ENCODE measurements at places on chromosomes 16 and 17. TPM values are rescaled to one million over a fixed set of nuclear protein-coding genes. Genes with fewer than 3 reads are reported as not detected.

- no peaks in the 10 kb centered on the region for H3K4me1 ChIP-seq
- no peaks in the 10 kb centered on the region for H3K27me3 ChIP-seq
- H3K4me3 ChIP-seq: no peak overlapping the region
- no peak for DNase-seq
- H3K27ac ChIP-seq: no peak overlapping the region
These were observed 36.2 kb downstream of the PRMT7 start for GRCh38 chr16:68346892-68347480.

The RNPS1 gene
- 111 TPM for polyA plus RNA-seq

The CLEC19A gene
- polyA plus RNA-seq: not detected

GRCh38 chr16:51418258-51418657 lies 267.2 kb upstream of the SALL1 start:
- DNase-seq: no peak
- H3K4me1 ChIP-seq: no peaks in the 10 kb centered on the region
- no peak overlapping the region for H3K27ac ChIP-seq
- no peaks in the 10 kb centered on the region for H3K36me3 ChIP-seq
- H3K4me3 ChIP-seq: no peak overlapping the region
- H3K27me3 ChIP-seq: no peaks in the 10 kb centered on the region

DNA sequence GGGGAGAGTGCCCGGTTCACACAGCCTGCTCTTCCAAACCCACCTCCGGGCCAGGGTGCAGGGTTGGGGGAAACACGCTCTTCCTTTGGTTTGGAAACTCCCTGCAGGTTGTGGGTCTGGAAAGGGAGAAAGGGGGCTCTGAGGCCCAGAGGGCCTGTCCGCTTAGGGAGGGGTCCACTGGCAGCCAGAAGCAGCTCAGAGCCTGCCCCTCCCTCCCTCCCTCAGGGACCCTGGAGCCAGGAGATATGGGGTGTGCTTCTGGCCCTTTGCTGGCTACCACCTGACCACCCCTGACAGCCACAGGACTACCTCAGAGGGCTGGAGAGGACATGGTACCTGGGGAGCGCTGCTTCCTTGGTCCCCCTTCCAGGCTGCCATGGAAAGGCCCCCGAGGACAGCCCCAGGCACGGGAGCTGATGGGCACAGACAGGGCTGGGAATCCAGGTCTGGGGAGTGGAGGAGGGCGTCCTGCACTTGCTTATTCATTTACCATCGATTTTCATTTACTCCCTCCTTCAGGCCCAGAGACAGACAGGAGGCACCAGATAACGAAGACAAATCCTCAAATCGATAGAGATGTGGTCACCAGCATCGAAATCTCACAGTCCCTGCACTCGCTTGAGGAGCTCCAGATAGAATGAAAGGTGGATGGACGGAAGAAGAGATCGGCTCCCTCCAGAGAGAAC lies 48.4 kb upstream of the DOC2B start:
- no peak overlapping the region for H3K27ac ChIP-seq
- no peaks in the 10 kb centered on the region for H3K4me1 ChIP-seq
- H3K27me3 ChIP-seq: no peaks in the 10 kb centered on the region
- H3K36me3 ChIP-seq: no peaks in the 10 kb centered on the region
- peak; percentile 53 for DNase-seq
- H3K4me3 ChIP-seq: no peak overlapping the region

DNA sequence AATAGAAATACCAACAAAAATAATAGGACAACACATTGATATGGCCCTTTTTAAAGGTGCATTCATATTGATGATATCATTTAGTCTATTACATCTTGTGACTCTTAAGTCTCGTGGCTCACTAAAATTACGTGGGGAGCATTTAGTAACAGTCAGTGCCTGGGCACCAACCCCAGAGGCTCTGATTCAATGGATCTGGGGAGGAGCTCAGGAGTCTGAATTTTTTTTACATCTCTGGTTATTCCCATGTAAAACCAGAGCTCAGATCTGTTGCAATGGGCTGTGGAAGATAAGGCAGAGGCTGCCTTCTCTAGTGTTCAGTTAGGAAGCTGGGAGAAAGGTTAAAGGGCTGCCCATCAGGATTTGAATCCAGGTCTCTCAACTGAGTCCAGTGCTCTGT lies 549.9 kb upstream of the CDH5 start:
- no peak overlapping the region for H3K27ac ChIP-seq
- no peak for DNase-seq
- no peaks in the 10 kb centered on the region for H3K27me3 ChIP-seq

GRCh38 chr17:72624652-72625051 lies 467.8 kb downstream of the SLC39A11 start:
- no peak for DNase-seq
- H3K4me1 ChIP-seq: no peaks in the 10 kb centered on the region
- H3K27ac ChIP-seq: no peak overlapping the region
- H3K27me3 ChIP-seq: peaks cover 24% of the 10 kb centered on the region
- no peak overlapping the region for H3K4me3 ChIP-seq
- no peaks in the 10 kb centered on the region for H3K36me3 ChIP-seq

The KRTAP9-4 gene
- not detected for polyA plus RNA-seq

DNA sequence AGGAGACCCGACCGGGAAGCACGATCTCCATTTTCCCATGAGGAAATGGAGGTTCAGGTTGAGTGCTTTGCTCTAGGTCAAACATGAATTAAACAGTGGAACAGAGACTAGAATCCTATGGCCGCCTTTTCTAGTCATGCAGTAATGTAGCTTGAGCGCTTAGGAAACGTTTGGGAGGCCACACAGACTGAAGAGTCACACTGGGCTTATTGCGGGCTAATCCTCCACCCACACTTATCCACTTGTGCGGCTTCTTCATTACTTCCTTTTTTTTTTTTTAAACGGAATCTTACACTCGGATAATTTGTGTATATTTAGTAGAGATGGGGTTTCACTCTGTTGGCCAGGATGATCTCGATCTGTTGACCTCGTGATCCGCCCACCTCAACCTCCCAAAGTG lies 26.0 kb downstream of the CACNG3 start:
- no peaks in the 10 kb centered on the region for H3K4me1 ChIP-seq
- DNase-seq: no peak
- no peak overlapping the region for H3K4me3 ChIP-seq
- no peaks in the 10 kb centered on the region for H3K27me3 ChIP-seq
- H3K27ac ChIP-seq: no peak overlapping the region

The C17orf100 gene
- 2.1 TPM for polyA plus RNA-seq

DNA sequence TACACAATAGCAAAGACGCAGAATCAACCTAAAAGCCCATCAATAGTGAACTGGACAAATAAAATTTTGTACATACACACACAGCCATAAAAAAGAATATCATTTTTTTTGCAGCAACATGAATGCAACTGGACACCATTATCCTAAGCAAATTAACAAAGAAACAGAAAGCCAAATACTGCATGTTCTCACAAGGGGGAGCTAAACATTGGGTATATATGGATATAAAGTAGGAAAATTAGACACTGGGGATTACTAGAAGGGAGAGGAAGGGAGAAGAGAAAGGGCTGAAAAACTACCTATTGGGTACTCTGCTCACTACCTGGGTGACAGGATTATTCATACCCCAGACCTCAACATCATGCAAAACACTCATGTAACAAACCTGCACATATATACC lies 28.2 kb downstream of the ADAMTS18 start:
- H3K27ac ChIP-seq: no peak overlapping the region
- no peak for DNase-seq
- H3K4me3 ChIP-seq: no peak overlapping the region
- no peaks in the 10 kb centered on the region for H3K4me1 ChIP-seq

The GPR179 gene
- polyA plus RNA-seq: 0.09 TPM

GRCh38 chr16:86133847-86134375 lies 234.9 kb downstream of the IRF8 start:
- no peak overlapping the region for H3K4me3 ChIP-seq
- DNase-seq: no peak
- no peaks in the 10 kb centered on the region for H3K27me3 ChIP-seq
- H3K4me1 ChIP-seq: no peaks in the 10 kb centered on the region

DNA sequence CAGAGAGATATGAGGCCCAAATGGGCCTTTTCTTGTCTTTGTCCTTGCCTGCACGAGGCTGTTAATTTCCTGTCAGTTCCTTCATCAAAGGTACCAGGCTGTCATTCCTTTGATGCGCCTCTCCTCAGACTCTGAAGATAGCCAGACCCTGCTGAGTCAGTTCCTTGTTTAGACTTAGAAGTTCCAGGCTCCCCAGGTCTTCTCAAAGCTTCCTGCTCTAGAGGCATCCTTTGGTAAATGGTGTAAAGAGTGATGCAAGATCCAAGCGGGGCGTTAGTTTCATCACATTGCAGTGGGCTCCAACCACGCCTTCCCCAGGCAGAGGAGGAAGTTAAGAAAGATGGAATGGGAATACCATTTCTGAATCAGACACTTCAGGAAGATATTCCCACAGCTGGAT lies 4.0 kb upstream of the CDH11 start:
- H3K4me1 ChIP-seq: peaks cover 19% of the 10 kb centered on the region
- DNase-seq: no peak
- no peak overlapping the region for H3K4me3 ChIP-seq

DNA sequence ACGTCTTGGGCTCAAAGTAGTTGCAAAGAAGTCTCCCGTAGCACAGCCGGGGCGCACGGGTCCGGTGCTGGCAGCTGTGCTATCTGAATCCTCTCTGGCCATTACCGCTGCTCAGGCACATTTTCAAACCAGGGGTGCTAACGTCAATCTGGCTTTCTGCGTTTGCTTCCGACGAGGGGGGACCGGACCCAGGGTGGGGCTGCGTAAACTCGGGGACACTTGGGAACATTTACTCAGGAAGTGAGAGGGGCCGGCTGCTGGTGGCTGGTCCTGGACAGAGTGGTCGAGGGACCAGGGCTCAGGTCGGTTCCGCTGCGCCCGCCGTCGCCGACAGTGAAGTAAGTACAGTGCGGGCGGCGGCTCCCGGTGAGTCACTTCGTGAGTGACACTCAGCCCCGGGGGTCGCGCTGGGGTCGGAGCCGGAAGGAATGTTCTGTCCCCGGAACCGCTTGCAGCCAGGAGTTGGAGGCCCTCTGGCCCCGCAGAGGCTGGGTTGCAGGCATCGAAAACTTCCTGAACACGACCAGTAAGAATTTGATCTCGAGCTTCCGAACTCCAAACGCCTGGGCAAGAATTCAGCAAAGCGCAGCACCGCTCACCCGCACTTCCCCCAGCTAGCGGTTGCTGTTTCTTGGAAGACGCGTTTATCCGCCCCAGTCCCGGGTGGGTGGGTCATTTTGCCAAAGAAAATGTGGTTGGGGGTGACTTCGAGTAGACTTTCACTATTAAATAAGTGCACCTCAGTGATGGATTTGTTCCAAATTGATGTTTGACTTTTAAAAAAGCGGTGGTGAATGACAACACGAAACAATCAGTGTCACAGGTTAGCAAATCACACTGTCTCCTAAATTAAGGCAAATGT lies 1.4 kb upstream of the HS3ST3B1 start:
- DNase-seq: peak; percentile 70
- H3K27me3 ChIP-seq: peaks cover 93% of the 10 kb centered on the region
- H3K36me3 ChIP-seq: no peaks in the 10 kb centered on the region
- no peaks in the 10 kb centered on the region for H3K4me1 ChIP-seq

- no peak overlapping the region for H3K27ac ChIP-seq
- DNase-seq: no peak
- peaks cover 28% of the 10 kb centered on the region for H3K27me3 ChIP-seq
- peaks cover 18% of the 10 kb centered on the region for H3K4me1 ChIP-seq
- H3K4me3 ChIP-seq: peak overlapping the region; percentile 47
- no peaks in the 10 kb centered on the region for H3K36me3 ChIP-seq
These were observed 8.5 kb downstream of the SLC22A31 start for GRCh38 chr16:89191901-89192185.

DNA sequence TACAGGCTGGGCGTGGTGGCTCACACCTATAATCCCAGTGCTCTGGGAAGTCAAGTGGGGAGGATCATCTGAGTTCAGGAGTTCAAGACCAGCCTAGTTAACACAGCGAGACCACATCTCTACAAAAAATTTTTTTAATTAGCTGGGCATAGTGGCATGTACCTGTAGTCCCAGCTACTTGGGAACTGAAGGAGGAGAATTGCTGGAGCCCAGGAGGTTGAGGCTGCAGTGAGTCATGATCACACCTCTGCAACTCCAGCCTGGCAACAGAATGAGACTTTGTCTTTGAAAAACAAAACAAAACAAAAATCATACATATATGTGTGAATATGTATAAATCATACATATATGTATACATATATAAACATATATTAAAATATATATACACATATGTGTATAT lies 54.1 kb upstream of the MARCHF10 start:
- H3K27ac ChIP-seq: no peak overlapping the region
- H3K36me3 ChIP-seq: no peaks in the 10 kb centered on the region
- H3K4me1 ChIP-seq: no peaks in the 10 kb centered on the region
- H3K27me3 ChIP-seq: no peaks in the 10 kb centered on the region

DNA sequence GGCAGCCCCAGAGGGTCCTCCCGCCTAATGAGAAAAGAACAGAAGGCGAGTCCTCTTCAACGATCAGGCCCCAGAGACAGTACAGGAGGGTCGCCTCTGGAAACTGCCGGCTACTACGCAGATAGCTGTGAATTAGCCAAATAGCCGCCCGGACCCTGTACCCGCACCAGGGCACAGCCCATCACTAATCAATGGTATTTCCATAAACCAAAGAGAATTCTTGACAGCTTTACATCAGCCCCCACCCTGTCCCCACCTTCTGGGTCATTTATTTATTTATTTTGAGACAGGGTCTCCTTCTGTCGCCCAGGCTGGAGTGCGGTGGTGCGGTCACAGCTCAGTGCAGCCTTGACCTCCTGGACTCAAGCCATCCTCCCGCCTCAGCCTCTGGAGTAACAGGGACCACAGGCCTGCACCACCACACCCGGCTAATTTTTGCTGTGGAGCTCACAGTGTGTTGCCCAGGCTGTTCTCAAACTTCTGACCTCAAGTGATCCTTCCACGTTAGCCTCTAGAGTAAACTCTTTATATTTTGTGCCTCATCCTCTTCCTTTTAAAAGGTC lies 805 bp upstream of the CLCN7 start:
- no peaks in the 10 kb centered on the region for H3K27me3 ChIP-seq
- no peaks in the 10 kb centered on the region for H3K4me1 ChIP-seq
- no peaks in the 10 kb centered on the region for H3K36me3 ChIP-seq
- H3K4me3 ChIP-seq: peak overlapping the region; percentile 92
- H3K27ac ChIP-seq: peak overlapping the region; percentile 94

The SLC52A1 gene
- polyA plus RNA-seq: 0.74 TPM

The CHRNE gene
- polyA plus RNA-seq: not detected

DNA sequence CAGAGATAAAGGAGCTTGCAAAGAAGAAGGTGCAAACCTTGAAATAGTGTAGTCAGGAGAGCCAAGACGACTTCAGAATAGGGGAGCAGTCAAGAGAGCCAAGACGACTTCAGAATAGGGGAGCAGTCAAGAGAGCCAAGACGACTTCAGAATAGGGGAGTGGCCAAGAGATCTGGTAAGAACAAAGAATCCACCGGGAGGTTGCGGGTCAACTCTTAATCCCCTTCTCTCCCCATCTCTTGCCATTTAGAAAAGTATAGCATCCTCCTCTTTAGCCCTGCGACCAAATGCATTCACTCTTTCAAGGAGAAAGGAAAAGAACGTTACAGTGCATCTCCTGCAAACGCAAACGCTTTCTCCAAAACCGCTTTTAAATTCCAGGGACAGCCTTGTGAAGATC lies 713 bp downstream of the KNOP1 start:
- H3K4me3 ChIP-seq: peak overlapping the region; percentile 83
- H3K27ac ChIP-seq: peak overlapping the region; percentile 70
- H3K4me1 ChIP-seq: no peaks in the 10 kb centered on the region
- H3K27me3 ChIP-seq: no peaks in the 10 kb centered on the region

The MPP2 gene
- polyA plus RNA-seq: 0.23 TPM

Data from sigmoid colon (tissue), 7 donors.